ENCODE measurements at places on chromosomes 7 and 10.

DNA sequence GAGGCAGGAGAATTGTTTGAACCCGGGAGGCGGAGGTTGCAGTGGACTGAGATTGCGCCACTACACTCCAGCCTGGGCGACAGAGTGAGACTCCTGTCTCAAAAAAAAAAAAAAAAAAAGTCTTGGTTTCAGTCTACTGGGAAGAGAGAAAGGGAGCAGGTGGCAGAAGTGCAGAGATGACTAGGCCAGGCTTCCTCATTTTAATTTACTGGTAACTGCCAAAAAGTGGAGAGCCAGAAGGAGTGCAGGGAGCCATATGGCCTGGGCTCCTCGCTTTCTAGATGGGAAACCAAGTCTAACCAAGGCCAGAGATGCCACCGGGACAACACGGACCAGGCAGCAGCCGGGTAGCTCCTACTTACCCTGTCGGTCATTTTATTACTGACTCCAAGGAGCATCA, 12.2 kb downstream of the SEPHS1 start:
- H3K4me1 ChIP-seq, result no peaks in the 10 kb centered on the region
- peaks cover 61% of the 10 kb centered on the region for H3K36me3 ChIP-seq
- H3K27ac ChIP-seq, result no peak overlapping the region
- H3K4me3 ChIP-seq, result no peak overlapping the region
- no peak for DNase-seq

GRCh38 chr10:15804109-15804508, 56.2 kb downstream of the MINDY3 start:
- DNase-seq, result no peak
- no peak overlapping the region for H3K27ac ChIP-seq
- no peak overlapping the region for H3K4me3 ChIP-seq
- no peaks in the 10 kb centered on the region for H3K27me3 ChIP-seq
- no peaks in the 10 kb centered on the region for H3K4me1 ChIP-seq

DNA sequence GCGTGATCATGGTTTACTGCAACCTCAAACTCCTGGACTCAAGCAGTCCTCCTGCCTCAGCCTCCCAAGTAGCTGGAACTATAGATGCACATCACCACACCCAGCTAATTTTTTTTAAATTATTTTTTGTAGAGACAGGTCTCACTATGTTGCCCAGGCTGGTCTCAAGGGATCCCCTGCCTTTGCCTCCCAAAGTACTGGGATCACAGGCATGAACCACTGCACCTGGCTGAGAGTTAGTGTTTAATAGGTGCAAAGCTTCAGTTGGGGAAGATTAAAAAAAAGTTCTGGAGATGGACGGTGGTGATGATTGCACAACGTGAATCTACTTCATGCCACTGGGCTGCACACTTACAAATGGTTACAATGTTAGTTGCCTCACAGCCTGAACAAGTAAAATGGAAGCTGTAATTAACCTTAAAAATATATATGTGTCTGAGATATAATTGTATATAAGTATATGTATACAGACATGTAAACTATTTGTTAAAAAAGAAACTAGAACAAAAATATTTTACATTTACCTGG, 106.4 kb upstream of the ZNF438 start:
- H3K4me3 ChIP-seq, result no peak overlapping the region
- H3K27ac ChIP-seq, result no peak overlapping the region
- H3K27me3 ChIP-seq, result no peaks in the 10 kb centered on the region
- DNase-seq, result no peak
- H3K36me3 ChIP-seq, result no peaks in the 10 kb centered on the region
- H3K4me1 ChIP-seq, result no peaks in the 10 kb centered on the region

DNA sequence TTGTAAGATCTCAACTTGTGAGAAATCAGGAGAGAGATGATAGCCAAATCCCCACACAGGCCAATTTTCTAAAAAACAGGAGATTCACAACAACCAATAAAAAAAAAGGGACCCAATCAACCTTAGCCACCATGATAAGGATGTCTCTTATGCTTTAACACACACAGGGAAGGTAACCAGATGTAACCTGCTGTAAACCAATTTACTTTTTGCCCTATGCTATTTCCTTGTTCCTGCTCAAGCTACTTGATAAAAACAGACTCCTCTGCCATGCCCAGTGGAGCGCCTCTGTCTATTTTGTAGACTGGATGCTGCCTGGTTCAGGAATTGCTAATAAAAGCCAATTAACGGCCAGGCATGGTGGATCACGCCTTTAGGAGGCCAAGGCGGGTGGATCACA, 123.5 kb upstream of the NPVF start:
- no peak overlapping the region for H3K27ac ChIP-seq
- no peak overlapping the region for H3K4me3 ChIP-seq

GRCh38 chr7:86448856-86449255, 194.9 kb upstream of the GRM3 start:
- H3K36me3 ChIP-seq, result no peaks in the 10 kb centered on the region
- no peak overlapping the region for H3K4me3 ChIP-seq
- peaks cover 68% of the 10 kb centered on the region for H3K27me3 ChIP-seq
- H3K4me1 ChIP-seq, result no peaks in the 10 kb centered on the region
- DNase-seq, result no peak

DNA sequence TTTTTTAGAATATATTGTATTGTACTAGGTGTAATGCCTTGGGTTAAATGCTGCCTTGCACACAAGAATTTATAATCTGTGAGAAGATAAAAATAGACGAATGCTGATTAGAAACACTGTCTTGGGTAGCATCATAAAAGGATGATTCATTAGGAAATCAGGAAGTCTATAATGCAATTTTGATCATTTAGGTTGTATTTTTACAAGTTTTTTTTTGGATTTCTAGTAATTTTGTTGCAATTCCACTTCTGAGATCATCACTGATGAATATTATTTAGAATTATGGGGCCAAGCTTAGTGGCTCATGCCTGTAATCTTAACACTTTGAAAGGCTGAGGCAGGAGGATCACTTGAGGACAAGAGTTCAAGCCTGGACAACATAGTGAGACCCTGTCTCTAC, 29.6 kb downstream of the WBP1L start:
- no peak overlapping the region for H3K27ac ChIP-seq
- no peak for DNase-seq
- no peak overlapping the region for H3K4me3 ChIP-seq
- H3K36me3 ChIP-seq, result peaks cover 21% of the 10 kb centered on the region
- no peaks in the 10 kb centered on the region for H3K27me3 ChIP-seq

GRCh38 chr10:74333174-74333573, 182.2 kb downstream of the ADK start:
- DNase-seq, result no peak
- H3K27ac ChIP-seq, result no peak overlapping the region
- no peaks in the 10 kb centered on the region for H3K27me3 ChIP-seq
- no peak overlapping the region for H3K4me3 ChIP-seq
- peaks cover 12% of the 10 kb centered on the region for H3K4me1 ChIP-seq
